Activated T-cell treated with anti-CD3 and anti-CD28 coated beads, Interleukin-2, amount 50 U/mL, for 24 hours (primary cell): ENCODE measurements at places on chromosomes 2 and 18.

DNA sequence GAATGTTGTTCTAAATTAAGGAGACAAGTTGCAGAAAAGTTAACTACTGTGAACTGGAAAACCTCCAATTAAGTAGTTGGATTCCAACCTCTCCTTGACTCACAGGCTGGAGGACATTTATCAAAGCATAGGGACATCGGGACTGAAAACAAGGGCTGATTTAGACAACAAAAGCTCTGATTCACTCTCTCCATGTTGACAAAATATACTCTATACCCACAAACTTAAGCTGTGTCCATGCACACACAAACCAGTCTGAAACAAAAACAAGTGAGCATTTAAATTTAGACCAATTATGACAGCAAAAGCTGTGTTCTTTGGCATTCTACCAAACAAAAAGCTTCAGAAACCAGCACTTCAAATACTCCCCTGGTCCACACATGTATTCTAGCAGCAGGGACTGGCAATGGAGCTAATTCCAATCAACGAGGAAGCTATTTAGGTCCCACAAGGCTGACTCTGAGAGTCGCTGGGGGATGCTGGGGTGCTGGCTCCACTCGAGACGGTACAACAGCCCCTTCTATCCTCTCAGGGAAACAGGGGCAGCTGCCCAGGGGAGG, 71.4 kb downstream of the NXPH2 start:
- no peak for DNase-seq

- no peak for DNase-seq
These were observed 33.5 kb downstream of the LGALSL start for GRCh38 chr2:64487256-64488049.

- DNase-seq: no peak
These were observed 203.3 kb upstream of the SMAD2 start for GRCh38 chr18:48133671-48134251.

GRCh38 chr18:36392164-36392978, 94.9 kb downstream of the FHOD3 start:
- no peak for DNase-seq

GRCh38 chr2:40164736-40165508, 287.0 kb downstream of the SLC8A1 start:
- DNase-seq: no peak

DNA sequence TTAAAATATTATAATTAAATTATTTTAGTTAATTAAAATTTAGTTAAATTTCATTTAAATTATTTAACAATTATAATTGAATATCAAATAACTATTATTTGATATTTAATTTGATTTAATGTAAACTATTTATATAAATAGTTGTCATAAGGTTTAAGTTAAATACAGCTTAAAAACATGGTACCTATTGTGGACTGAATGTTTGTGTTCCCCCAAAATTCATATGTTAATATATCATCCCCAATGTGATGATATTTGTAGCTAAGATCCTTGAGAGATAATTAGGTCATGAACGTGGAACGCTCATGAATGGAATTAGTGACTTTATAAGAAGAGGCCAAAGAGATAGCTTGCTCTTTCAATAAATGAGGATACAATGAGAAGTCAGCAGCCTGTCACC, 505.7 kb upstream of the LRATD1 start:
- DNase-seq: no peak

DNA sequence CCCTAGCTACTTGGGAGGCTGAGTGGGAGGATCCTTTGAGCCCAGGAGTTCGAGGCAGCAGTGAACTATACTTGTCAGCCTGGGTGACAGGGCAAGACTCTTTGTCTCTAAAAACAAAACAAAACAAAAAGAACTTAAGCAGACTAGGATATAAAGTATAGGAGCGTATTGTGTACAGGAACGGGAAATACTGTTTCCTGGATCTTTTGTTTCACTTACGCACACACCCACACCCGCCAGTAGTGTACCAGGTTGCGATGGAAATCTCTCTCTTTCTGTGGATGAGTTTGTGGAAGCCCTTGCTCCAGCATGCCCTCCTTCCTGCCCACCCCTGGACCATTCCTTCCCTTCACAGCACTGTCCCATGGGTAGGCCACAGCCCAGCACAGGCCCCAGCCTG, 136.3 kb downstream of the RPIA start:
- DNase-seq: no peak

DNA sequence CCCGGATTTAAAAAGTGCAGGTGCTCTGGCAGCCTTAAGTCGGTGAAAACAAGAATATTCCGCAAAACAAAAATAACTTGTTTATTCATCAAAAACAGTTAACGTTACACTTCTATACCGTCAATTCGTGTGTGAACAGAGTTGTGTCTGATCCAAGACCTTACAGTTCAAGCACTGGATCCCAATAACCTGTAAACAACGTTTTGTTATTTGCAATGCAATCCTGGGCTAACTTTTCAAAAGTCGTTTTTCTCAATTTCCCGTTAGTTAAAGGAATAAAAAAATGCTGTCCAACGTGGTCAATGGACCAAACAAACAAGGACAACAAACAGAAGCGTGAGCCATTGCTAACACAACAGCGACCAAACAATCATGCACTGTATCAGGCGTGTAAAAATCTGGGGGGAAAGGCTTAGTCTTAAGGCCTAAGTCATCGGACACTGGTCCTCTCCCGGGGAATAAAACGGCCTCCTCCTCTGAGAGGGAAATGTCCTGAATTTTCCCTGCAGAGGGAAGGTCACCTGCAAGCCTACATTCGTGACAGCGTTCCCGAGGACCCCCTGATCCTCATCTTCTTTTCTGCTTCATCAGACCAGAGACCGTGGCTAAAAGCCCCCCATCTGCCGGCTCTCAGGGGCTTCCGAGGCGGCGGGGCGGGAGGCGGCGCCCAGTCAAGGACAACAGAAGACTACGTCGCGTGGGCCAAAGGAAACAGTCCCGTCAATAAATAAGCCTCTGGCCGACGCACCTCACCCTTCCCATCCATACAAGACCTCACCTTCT, 490 bp downstream of the NDUFS1 start:
- DNase-seq: no peak

- no peak for DNase-seq
These were observed 104.2 kb downstream of the CRIM1 start for GRCh38 chr2:36459725-36460137.

DNA sequence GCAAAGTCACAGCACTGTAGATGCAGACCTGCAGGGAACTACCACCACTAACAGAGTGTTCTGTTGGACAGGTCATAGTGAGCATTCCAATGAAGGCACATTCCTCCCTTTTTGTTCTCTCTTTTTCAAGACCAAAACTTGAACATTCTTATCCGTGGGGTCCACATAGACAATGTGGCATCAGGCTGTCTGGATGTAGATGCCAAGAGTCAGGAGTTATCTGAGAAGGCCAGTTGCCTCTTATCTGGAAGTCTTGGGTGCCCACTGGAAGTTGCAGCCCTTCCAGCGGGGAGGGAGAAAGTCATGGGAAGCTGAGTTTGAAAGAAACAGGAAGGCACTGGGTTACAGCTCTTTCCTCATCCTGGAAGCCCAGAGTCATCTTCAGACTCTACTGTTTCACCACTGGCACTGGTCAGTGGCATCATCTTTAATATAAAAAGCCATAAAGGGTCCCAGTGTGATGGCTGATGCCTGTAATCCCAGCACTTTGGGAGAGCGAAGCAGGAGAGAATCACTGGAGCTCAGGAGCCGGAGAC, 61.4 kb downstream of the FAM161A start:
- DNase-seq: no peak

DNA sequence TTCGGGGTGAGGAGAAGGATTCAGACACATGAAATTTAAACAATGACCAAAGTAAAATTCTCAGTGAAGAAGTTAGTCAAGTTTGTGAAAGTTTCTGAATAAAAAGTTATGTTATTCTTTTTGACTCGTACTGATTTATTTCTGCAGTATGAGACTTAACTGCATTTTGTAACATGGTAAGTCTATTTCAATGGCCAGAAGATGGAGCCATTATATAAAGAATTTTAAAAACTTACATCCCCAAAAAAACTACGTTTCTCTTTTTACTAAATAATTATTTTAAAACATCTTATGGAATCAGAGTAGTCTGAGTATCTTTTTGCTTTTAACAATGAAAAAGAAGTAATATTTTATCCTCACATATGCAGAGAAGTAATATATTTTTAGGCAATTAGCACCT, 51.4 kb upstream of the SCN1A start:
- no peak for DNase-seq

DNA sequence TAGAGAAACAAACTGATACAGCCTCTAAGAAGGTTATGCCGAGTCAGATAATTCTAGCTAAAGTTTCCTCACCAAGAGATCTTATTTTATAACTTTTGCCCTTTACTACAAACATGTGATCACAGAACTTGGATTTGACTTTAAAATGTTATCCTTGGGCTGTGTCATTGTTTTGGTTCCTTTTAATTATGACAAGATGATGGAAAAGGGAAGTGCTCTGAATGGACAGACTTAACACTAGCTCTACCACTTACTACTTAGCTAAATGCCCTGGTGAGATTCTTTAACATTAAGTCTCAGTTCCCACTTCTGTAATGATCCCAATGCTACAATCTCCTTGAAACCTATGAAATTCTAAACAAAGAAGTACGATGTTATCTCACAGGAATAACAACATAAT, 69.9 kb downstream of the RTTN start:
- no peak for DNase-seq

GRCh38 chr18:69840001-69840400, 107.7 kb downstream of the CD226 start:
- DNase-seq: no peak

- no peak for DNase-seq
These were observed 1080.8 kb upstream of the DDX18 start for GRCh38 chr2:116733699-116734098.

DNA sequence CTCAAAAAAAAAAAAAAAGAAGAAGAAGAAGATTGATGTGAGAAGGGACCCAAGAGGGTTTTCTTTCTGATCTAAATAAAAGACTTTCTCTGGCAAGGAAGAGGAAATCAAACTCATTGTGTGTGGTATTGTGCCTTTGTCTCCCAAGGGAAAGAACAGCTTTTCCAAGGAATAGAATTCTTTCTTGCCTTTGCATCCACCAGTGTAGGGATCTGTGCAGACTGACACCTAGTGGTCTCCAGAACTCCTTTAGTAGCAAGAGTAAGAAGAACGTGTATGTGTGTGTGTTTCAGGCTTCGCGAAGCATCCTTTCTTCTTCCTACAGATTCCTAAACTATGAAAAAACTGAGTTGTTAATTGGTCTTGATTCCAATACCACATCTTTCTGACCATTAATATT, 33.5 kb upstream of the CRIM1 start:
- DNase-seq: no peak

- DNase-seq: no peak
These were observed 4.0 kb downstream of the CCT7 start for GRCh38 chr2:73238149-73238548.

DNA sequence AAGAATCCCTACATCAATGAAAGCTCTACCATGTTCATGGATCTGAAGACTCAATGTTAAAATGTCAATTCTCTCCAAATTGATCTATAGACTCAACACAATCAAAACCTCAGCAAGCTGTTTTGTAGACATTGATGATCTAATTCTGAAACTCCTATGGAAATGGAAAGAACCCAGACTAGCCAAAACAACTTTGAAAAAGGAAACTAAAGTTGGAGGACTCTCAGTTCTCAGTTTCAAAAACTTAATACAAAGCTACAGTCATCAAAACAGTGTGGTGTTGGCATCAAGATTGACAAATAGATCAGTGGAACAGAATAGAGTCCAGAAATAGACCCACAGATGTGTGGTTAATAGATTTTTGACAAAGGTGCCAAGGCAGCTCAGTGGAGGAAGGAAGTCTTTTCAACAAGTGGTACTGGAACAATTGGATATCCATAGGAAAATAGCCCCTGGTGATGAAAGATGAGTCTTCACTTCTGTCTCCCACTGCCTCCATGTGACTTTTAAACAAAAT, 30.4 kb downstream of the LBH start:
- DNase-seq: no peak

GRCh38 chr18:3689091-3689490, 239.1 kb downstream of the TGIF1 start:
- no peak for DNase-seq

DNA sequence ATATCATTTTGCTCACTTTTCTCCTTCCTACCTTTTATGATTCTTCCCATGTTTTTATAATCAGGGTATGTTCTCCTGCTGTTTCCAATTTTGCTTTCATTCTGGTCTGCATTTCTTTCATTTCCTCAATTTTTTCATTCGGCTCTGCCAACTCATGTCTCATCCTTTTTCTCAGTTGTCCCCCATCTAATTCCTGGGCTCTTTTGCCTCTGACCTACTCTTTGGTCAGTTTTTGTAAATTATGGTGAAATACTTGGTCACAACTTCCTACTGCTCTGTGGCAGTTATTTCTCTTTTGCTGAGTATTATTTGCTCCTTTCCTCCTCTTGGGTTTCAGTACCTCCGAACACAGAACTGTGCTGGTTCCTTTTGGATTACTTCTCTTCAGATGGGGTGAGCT, 27.5 kb downstream of the MYO7B start:
- DNase-seq: no peak

DNA sequence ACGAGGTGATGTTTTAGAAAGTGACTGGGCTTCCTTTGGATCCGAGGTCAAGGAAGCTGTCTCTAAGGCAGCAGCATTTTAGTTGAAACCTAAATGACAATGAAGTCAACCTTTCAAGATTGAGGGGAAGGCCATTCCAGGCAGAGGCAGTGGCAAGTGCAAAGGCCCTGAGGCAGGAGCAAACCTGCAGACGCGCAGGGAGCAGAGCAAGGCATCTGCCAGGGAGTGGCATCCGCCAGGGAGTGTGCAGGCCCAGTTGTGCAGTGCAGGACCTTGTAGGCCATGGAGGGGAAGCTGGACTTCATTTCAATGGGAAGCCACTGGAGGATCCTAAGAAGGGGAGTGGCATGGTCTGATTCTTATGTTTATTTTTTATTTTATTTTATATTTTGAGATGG, 154.7 kb upstream of the SIX3 start:
- DNase-seq: no peak

DNA sequence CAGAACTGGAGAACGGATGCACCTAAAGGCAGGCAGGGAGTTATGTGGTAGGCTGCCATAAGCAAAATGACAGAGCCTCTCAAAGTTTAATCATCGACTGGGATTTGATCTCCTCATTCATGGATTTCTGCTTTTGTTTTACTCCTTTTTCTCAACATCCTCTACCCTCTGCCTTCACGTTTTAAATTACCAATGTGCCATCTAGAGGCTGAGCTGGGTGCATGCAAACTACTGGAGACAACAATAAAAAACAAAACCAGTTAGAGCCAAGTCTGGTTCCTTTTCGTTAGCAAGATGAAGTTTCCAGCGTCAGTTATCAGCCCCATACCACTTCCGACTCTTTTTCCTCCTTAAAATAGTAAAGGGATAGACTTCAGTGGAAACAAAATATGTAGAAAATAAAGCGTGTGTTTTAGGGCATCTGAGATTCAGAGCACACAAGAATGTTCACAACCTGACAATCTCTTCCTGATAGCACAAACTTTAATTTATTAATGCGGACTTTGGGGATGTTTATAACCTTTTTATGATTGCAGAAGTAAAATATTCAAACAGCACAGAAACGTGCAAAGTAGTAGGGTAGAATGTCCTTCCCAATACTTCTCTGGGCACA, 117.0 kb downstream of the LAMA1 start:
- no peak for DNase-seq

- DNase-seq: no peak
These were observed 18.4 kb downstream of the GREB1 start for GRCh38 chr2:11552260-11552638.
